Smooth muscle cell of trachea (primary cell): ENCODE measurements at places on chromosomes 2 and 18. TPM values are rescaled to one million over a fixed set of nuclear protein-coding genes. Genes with fewer than 3 reads are reported as not detected.

Gene POTEJ
- not detected in 2 replicates for total RNA-seq

Gene INO80D
- 6.1 and 8.6 TPM in 2 replicates for total RNA-seq

Gene ACMSD
- not detected in 2 replicates for total RNA-seq

Gene POU3F3
- not detected in 2 replicates for total RNA-seq

Gene FBXO41
- total RNA-seq: 1.9 and 3.1 TPM in 2 replicates

Gene IL1RL1
- 0.33 and 0.44 TPM in 2 replicates for total RNA-seq

Gene VWC2L
- total RNA-seq: not detected in 2 replicates

Gene UGT1A6
- not detected in 2 replicates for total RNA-seq

Gene EMILIN2
- total RNA-seq: 16.3 and 33.1 TPM in 2 replicates

Gene LONRF2
- total RNA-seq: under 0.01 TPM in 2 replicates

Gene WDR35
- total RNA-seq: 13.2 and 20.4 TPM in 2 replicates

Gene ACTR2
- 81.0 and 161 TPM in 2 replicates for total RNA-seq
